Mucosa of gallbladder (tissue), 1 donor: ENCODE measurements at places on chromosomes 6 and 20. TPM values are rescaled to one million over a fixed set of nuclear protein-coding genes. Genes with fewer than 3 reads are reported as not detected.

Gene CLVS2
- total RNA-seq = 0.06 TPM

Gene PFDN6
- total RNA-seq = 38.6 TPM

Gene IRAK1BP1
- total RNA-seq = 7.5 TPM

Gene GGT7
- total RNA-seq = 40.6 TPM

Gene FNDC1
- total RNA-seq = 2.3 TPM

Gene CD40
- 15.8 TPM for total RNA-seq

DNA sequence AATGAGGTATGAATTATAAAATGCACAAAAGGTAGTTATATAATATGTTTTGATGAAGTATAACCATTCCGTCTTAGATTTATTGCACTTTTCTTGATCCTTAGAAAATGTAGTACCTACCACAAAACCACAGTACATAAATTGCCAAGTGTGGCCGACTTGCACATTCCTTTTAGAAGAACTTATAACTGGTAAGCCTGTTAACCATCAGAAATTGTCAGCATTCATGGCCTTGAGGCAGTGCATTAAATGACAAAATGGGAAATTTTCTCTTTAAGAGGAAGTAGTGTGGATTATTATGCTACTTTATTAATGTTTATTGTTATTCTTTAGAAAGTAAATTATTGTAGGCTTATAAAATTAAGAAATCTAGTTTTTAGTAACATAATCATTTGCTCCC is 29.6 kb downstream of the TAB2 start:
- DNase-seq = no peak

- DNase-seq = no peak
Observed at GRCh38 chr6:30829639-30830255, 54.6 kb upstream of the DDR1 start.

GRCh38 chr6:35552285-35552917 is 39.7 kb upstream of the TULP1 start:
- peak; percentile 48 for DNase-seq

DNA sequence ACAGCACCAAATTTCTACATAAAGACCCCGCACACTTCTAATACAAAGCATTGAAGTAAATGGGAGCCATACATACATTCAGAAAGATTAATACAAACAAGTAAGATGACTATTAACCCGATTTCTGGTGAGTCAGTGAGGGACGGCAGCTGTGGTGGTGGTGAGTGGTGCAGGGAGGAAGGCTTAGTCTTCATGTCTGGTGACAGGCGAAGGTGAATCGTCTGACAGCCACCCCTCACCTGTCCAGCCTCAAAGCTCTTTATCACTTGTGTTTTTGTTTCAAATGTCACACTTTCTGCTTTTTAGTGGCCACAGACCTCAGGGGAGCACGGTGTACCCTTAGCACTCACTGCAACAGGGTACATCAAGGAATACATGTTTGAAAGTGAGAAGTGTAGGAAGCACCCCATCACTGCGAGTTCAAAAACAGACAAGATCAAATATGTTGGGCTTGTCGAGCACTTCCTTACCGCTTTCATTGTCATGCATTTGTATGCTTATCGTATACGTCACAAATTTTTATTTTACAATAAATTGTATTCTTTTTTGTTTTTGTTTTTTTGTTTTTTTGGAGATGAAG is 63.5 kb downstream of the IRF4 start:
- no peak for DNase-seq

GRCh38 chr6:160253292-160253691 is 5.3 kb downstream of the SLC22A2 start:
- no peak for DNase-seq

- no peak for DNase-seq
Observed at GRCh38 chr6:85081102-85081501, 316.7 kb upstream of the TBX18 start.

GRCh38 chr20:62053465-62054196 is 12.1 kb downstream of the TAF4 start:
- DNase-seq = no peak

DNA sequence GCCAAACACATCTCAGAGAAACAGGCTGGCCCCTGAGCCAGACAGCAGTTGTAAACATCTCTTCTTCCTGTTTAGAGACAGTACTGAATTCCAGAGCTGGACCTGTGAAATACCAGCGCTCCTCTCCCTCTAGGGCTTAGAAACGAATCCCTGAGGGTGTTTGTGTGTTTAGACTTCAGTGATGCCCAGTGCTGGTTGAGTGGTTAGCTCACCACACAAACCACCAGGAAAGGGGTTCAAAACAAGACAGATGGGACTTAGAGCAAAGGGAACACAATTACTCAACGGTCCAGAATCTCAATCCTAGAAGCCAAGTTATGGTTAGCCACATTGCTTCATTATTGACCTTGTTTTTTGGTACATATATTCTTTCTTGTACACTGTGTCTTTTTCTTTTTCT is 108.7 kb upstream of the TMEM170B start:
- no peak for DNase-seq

- no peak for DNase-seq
Observed at GRCh38 chr6:55819811-55820210, 55.6 kb downstream of the BMP5 start.

GRCh38 chr6:165847407-165848085 is 184.5 kb upstream of the PDE10A start:
- no peak for DNase-seq

GRCh38 chr6:24564081-24564480 is 69.3 kb downstream of the ALDH5A1 start:
- no peak for DNase-seq

- DNase-seq = no peak
Observed at GRCh38 chr6:158626360-158627167, 18.0 kb downstream of the DYNLT1 start.

- DNase-seq = no peak
Observed at GRCh38 chr6:149716181-149716963, 1.5 kb downstream of the LATS1 start.

DNA sequence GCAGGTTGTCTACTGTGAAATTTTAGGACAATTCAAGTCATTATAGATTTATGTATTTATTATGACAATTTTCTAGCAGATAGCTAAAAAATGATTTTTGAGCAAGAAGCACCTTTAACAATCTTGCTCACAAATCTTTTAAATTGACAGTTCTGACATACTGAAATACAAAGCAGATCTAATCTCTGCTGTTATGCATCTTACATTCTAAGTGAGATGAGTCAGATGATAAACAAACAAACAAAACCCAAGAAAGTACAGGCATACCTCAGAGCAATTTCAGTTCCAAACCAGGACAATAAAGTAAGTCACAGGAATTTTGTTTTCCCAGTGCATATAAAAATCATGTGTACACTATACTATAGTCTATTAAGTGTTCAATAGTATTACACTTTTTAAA is 430.7 kb upstream of the PTCHD4 start:
- DNase-seq = no peak

DNA sequence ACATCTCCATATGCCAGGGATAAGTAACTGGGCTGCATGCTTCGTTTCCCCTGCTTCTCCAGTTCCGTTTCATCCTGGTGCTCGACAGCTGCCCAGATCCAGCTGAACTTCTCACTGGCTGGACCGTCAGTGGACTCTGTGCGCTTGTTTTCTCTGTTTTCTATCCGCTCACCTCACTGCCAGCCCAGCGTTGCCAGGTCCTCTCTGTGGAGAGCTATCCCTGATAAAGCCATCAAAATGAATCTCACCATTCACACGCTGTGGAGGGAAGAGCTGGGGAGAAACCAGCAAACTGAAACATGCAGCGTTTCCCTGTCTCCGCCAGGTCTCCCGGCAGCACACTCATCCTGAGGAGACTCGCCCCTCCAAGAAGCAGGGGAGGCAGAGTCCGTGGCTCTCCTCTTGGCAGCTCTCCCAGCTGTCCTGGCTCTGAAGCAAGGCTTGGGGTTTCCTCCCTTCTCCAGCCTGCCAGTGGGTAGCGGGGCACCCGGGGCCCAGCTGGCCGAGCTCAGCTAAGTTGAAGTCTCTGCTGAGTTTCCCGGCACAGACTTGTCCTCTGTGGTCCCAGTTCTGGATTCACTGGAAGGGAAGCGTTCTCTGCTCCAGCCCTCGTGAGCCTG is 160.9 kb downstream of the DTNBP1 start:
- DNase-seq = peak; percentile 27
